ENCODE measurements at places on chromosomes 1 and 21. TPM values are rescaled to one million over a fixed set of nuclear protein-coding genes. Genes with fewer than 3 reads are reported as not detected.

- no peak for DNase-seq
Measured at GRCh38 chr1:81695741-81696140, 105.0 kb upstream of the ADGRL2 start.

DNA sequence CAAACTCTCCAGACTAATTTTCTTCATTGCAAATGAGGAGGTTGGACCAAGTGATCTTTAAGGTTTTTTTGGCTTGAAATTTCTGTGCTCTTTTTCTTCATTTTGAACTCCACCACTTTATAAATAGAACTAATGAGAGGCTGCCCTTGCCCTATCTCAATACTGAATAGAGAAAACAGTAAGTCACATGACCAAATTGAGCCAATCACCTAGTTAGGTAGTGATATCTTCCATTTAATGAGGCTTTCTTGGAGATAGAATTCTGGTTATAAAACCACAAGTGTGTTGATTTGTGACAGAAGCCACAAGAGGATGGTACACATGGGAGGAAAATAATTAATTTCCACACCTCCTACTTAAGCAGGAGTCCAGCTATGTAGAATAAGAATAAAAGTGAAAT is 263.4 kb upstream of the SNX7 start:
- no peak for DNase-seq

DNA sequence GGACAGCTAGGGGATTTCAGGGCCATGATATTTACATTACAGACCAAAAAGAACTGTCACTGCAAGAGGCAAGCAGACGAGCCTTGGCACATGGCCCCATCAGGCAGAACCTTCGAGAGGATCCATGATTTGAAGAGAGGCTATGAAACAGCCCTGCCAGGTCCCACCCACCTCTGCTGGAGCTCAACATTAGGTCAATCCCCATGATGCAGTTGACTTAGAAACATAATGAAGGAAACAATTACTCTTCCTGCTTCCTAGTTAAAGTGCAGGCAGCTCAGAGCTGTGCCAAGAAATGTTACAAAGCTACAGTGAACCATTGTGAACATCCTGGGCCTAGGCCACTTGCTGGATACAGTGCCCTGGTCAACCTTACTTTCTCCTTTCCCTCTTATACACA is 41.7 kb upstream of the PTCH2 start:
- no peak for DNase-seq

DNA sequence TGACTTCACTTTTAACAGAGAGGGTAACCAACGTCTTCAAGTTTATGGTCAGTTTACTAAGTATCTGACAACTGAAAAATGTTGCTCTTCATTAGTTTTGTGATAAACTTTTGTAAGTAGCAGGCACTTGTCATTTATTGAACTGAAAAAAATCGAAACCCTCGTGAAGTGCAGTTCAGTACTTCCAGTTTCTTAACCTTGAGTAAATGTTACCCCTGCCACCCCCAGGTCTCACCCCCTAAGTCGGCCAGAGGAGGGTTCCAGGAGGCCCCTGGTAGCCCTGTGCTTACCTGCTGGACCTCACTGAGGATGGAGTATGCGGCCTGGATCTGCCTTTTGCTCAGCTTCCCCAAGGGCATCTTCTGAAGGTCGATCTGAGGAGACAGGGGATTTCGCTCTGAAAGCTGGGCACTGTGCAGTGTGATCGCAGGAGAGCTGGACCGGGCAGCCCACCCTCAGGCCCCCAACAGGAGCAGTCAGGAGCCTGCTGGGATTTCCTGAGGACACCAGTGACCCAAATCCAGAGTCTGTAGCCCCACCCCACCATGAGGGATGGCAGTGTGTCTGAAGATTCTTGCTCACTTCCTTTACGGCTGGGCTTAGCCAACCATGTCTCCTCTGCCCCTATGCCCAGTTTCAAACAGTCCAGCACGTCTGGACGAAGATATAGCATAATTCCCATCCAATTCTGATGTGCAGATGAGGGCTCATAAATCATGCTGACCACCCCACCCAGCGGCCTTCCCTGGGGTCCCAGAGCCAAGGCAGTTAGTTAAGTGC is 37.6 kb downstream of the PARP1 start:
- DNase-seq = no peak

DNA sequence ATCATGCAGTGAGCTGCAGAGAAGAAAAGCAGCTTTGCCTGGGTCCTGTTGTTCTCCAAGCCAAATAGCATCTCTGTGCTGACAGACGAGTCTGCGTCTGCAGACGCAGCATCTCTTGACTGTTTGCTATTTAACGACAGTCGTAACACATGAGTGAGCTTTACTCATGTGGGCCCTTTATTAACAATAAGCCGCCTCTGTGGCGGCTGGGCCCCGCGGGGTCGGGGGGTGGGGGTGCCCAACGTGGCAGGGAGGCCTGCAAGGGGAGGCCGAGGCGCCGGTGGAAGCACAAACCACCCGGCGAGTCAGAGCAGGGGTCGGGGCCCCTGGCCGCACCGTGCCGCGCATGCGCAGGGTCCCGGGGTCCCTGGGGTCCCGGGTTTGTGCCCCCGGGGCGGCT is 435.1 kb downstream of the KIF26B start:
- DNase-seq = no peak

DNA sequence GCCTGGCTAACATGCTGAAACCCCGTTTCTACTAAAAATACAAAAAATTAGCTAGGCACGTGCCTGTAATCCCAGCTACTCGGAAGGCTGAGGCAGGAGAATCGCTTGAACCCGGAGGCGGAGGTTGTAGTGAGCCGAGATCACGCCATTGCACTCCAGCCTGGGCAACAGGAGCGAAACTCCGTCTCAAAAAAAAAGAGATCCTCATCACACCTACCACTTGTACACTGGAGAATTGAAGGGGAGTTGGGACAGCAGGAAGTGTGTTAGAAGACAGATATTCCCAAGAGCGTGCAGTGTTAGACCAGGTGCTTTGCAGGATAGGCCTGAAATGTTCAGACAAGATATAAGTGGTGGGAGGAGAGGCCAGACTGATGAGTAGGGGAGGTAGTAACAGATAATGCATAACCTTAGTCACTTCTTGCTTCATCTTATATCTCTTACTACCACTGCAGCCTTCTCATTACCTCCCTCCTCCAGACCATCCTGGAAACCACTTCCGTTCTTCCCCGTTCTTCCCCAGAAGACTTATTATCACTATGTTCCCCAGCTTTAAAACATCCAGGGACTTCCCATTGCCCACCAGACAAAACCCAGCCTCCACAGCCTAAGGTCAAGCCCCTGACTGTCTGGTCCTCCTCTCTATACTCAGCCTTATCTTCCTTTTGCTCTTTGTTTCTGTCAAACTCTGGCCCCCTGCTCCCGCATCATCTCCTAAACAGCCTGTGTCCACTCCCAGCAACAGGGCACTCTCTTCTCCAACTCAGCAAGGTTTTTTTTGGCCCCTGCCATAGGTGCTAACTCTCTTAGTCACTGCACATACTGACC is 21.3 kb downstream of the FAM20B start:
- DNase-seq = no peak

DNA sequence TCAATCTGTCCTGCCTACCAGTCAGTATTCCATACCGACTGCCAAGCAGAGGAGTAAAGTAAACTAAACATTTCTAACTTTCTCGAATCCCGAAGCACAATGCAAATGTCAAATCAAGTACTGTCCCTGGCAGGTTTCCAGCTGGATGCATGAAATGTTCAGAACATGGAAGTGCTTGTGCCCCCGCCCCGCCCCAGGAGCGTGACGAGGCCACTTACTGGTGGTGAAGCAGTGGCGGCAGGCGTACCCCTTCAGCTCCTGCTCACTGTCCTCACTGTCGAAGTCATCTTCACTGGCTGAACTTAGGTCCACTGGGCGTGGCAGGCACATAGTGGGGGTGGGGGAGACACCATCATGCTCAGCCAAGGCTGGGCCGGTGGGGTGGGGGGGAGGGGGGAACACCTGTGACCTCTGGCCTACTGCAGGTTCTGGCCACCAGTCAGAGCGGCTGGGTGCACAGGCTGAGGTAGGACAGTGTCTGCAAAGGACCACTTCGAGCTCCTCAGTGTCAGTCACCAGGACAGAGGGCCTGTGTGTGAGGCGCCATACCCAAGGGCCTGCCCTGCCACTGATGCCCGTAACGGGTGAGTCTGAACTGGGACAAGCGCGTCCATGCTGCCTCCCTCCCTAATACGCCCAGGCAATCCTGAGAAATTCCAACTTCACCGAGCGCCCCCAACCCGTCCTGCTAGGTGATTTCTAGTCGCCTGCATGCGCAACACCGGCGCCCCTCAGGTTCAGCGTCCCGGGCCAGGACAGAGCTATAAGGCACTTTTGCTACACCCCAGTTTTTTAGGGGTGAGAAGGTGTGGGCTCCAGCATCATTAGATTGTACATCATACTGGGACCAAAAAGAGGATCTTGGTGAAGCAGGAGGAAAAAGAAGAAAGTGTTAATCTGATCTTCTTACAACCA is 46.9 kb downstream of the SLC45A1 start:
- no peak for DNase-seq

The CHIA gene
- total RNA-seq = not detected
